ENCODE measurements at places on chromosomes 1 and 21. TPM values are rescaled to one million over a fixed set of nuclear protein-coding genes. Genes with fewer than 3 reads are reported as not detected.

DNA sequence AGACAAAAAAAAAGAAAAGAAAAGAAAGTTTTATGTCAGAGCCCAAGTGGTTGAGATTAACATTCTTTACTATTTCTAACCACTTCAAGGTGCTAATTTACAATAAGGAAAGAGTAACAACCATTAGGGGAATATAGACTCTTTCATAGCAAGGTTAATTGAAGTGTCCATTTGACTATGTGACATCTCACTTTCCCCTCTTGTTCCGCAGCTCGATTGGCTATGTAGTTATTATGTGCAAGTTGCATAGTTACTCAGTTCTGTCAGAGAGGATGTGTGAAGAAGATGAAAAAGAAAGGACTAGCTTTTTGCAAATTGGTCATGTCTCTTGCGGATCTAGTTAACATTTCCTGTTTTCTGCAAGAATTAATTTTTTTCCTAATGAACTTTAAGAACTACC, 273.7 kb downstream of the RGS7 start:
- H3K4me3 ChIP-seq, result no peak overlapping the region
- H3K36me3 ChIP-seq, result no peaks in the 10 kb centered on the region
- no peak for DNase-seq
- H3K27me3 ChIP-seq, result no peaks in the 10 kb centered on the region
- no peak overlapping the region for H3K27ac ChIP-seq
- H3K4me1 ChIP-seq, result peaks cover 10% of the 10 kb centered on the region

DNA sequence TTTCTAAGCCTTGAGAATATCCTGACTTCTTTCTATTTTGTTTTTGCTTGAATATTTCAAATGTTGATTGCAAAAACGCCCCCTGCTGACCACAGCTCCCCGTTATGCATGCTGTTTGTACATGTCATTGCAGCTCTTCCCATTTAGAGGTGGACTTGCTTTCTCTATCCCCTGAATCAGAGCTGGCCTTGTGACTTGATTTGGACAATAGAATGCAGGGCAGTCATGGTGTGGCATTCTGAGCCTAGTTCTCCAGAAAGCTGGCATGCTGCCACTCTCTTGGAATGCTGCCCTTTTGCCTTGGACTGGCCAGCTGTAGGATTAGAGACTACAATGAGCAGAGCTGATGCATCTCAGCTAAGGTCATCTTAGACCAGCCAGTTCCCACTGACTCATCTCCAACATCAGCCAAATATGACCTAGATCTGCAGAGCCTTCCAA, 1561.5 kb downstream of the MRPL39 start:
- no peaks in the 10 kb centered on the region for H3K27me3 ChIP-seq
- H3K4me1 ChIP-seq, result peaks cover 4% of the 10 kb centered on the region
- H3K36me3 ChIP-seq, result no peaks in the 10 kb centered on the region
- H3K27ac ChIP-seq, result no peak overlapping the region
- DNase-seq, result no peak

DNA sequence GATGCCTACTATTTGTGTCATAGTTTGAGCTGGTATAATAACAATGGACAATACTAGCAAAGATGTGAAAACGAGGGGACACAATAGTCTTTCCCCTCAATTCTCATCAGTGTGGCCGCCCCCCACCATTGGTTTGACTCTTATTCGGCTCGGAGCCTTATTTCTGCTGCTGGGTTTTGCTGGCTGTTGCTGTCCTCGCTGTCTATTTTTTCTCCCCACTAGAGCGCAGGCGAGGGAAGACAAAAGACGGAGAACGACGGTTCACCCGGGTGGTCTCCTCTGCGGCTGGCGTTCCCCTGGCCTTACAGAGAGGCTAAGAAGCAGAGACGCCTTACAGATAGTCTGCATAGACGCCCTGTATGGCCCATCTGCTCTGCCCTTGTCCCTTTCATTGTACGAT, 19.4 kb downstream of the CLIC6 start:
- H3K36me3 ChIP-seq, result no peaks in the 10 kb centered on the region
- H3K4me1 ChIP-seq, result peaks cover 7% of the 10 kb centered on the region
- peaks cover 13% of the 10 kb centered on the region for H3K27me3 ChIP-seq
- DNase-seq, result no peak
- H3K4me3 ChIP-seq, result no peak overlapping the region
- H3K27ac ChIP-seq, result no peak overlapping the region

- no peaks in the 10 kb centered on the region for H3K27me3 ChIP-seq
- no peak for DNase-seq
- no peaks in the 10 kb centered on the region for H3K36me3 ChIP-seq
- H3K4me3 ChIP-seq, result no peak overlapping the region
These were observed 2.1 kb downstream of the MNDA start for GRCh38 chr1:158833264-158833663.

GRCh38 chr1:233406994-233407631, 79.6 kb downstream of the MAP3K21 start:
- no peak for DNase-seq
- H3K27me3 ChIP-seq, result peaks cover 7% of the 10 kb centered on the region
- H3K4me3 ChIP-seq, result no peak overlapping the region
- H3K27ac ChIP-seq, result no peak overlapping the region

DNA sequence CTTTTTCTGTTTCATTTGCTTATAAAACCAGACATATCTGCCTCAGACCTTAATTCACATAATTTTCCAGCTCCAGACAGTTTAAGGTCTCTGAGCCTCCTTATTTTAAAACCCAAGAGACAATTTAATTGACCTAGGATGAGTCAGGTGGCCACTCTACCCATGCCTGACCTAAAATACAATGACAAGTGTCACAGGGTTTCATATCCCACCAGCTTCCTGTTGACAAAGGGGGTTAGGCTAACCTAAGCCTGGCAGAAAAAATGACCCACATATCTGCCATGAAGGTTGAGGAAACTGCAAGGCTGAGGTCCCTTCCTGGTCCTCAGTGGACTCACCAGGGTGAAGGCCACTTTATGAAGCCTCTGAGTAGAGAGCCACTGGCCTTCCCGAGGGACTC, 52.3 kb downstream of the OPTC start:
- H3K36me3 ChIP-seq, result no peaks in the 10 kb centered on the region
- DNase-seq, result no peak
- H3K4me1 ChIP-seq, result peaks cover 19% of the 10 kb centered on the region
- no peak overlapping the region for H3K4me3 ChIP-seq

DNA sequence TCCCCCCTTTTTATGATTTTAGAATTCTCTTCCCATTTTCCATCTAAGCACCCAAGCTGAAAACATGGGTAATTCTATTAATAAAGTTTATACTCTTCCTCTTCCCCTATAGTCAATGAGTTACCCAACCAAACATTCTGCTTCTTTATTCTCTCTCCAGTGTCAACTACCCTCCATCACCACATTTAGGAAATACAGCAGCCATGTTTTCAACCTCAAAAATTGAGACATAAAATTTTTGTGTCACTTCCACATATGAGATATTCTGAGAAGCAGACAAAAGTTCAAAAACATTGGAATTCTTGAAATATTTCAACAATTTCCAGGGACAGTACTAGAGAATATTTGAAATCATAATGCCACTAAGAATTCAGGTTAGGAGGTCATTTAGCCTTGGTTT, 64.8 kb upstream of the ATP1A1 start:
- peaks cover 2% of the 10 kb centered on the region for H3K27me3 ChIP-seq
- no peak for DNase-seq
- H3K27ac ChIP-seq, result no peak overlapping the region

- DNase-seq, result no peak
- H3K27ac ChIP-seq, result no peak overlapping the region
- H3K27me3 ChIP-seq, result no peaks in the 10 kb centered on the region
- H3K4me3 ChIP-seq, result no peak overlapping the region
- no peaks in the 10 kb centered on the region for H3K4me1 ChIP-seq
- H3K36me3 ChIP-seq, result no peaks in the 10 kb centered on the region
These were observed 161.2 kb downstream of the PLPP3 start for GRCh38 chr1:56418151-56418631.

Gene CELA3A
- not detected for total RNA-seq

Gene KIF21B
- 2.6 TPM for total RNA-seq

Gene FAM131C
- total RNA-seq, result 0.24 TPM

Gene RIMKLA
- total RNA-seq, result 0.18 TPM

Measured in chondrocyte (in vitro differentiated cells).